Activated naive CD4-positive, alpha-beta T cell treated with anti-CD3 and anti-CD28 coated beads for 36 hours (primary cell): ENCODE measurements at places on chromosomes 1 and 21. TPM values are rescaled to one million over a fixed set of nuclear protein-coding genes. Genes with fewer than 3 reads are reported as not detected.

GRCh38 chr1:70134148-70134547 is 71.2 kb downstream of the LRRC40 start:
- DNase-seq, result no peak
- peaks cover 4% of the 10 kb centered on the region for H3K27me3 ChIP-seq
- H3K36me3 ChIP-seq, result no peaks in the 10 kb centered on the region
- H3K27ac ChIP-seq, result no peak overlapping the region
- H3K4me1 ChIP-seq, result no peaks in the 10 kb centered on the region

GRCh38 chr1:247576514-247576913 is 11.6 kb upstream of the OR2G2 start:
- no peaks in the 10 kb centered on the region for H3K36me3 ChIP-seq
- H3K27ac ChIP-seq, result no peak overlapping the region
- H3K4me3 ChIP-seq, result no peak overlapping the region
- H3K27me3 ChIP-seq, result peaks cover 17% of the 10 kb centered on the region
- H3K4me1 ChIP-seq, result no peaks in the 10 kb centered on the region

DNA sequence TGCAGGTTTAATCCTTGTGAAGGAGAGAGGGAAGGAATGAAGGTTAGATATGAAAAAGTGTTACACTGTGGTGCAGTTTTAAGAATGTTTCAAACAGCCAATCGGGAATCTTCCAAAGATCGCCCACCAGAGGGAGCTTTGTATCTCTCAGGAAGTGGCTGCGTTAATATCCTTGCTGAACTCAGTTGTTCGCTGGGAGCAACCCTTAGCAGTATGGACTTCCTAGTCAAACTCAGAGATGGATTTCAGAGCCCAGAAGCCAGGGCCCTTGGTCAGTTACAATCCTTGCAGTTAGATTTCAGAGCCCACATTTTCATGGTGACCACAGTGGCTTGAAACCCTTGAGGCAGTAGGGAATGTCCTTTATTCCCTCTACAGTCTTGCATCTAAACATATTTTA is 136.2 kb downstream of the NTNG1 start:
- peaks cover 2% of the 10 kb centered on the region for H3K27me3 ChIP-seq
- no peak overlapping the region for H3K27ac ChIP-seq
- H3K36me3 ChIP-seq, result no peaks in the 10 kb centered on the region
- DNase-seq, result peak; percentile 16
- no peak overlapping the region for H3K4me3 ChIP-seq
- H3K4me1 ChIP-seq, result no peaks in the 10 kb centered on the region

DNA sequence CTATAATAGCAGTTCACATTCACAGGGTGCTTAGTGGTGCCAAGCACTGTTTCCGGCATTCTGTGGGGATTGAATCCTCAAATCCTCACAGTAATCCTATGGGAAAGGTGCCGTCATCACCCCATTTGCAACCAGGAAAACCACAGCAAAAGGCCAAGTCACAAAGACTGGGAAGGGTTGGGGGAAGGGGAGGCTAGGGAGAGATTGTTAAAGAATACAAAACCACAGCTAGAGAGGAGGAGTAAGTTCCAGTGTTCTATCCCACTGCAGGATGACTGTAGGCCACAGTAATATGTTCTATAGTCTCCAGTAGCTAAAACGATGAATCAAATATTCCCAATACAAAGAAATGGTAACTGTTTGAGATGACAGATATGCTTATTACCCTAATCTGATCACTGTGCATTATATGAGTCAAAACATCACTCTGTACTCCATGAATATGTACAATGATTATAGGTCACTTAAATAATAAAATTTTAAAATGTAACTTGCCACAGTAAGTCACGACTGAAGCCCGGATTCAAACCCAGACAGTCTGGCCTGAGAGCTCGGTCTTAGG is 256.8 kb downstream of the TOMM20 start:
- no peak for DNase-seq
- H3K4me3 ChIP-seq, result no peak overlapping the region
- no peak overlapping the region for H3K27ac ChIP-seq
- H3K36me3 ChIP-seq, result no peaks in the 10 kb centered on the region
- H3K27me3 ChIP-seq, result no peaks in the 10 kb centered on the region
- H3K4me1 ChIP-seq, result peaks cover 12% of the 10 kb centered on the region

- H3K4me3 ChIP-seq, result peak overlapping the region; percentile 42
- no peaks in the 10 kb centered on the region for H3K27me3 ChIP-seq
- peak overlapping the region; percentile 99 for H3K27ac ChIP-seq
- no peak for DNase-seq
Observed at GRCh38 chr1:111218701-111219556, 8.6 kb upstream of the CHI3L2 start.

GPR37L1 gene
- total RNA-seq, result not detected
